Stimulated activated CD4-positive, alpha-beta T cell treated with anti-CD3 and anti-CD28 coated beads, TNF-alpha, amount 100 ng/mL, for 24 hours (primary cell): ENCODE measurements at places on chromosomes 1 and 21.

- DNase-seq = no peak
Observed at GRCh38 chr1:125065821-125066180, 3881.0 kb downstream of the SRGAP2C start.

- DNase-seq = no peak
Observed at GRCh38 chr1:75588779-75589475, 22.0 kb downstream of the SLC44A5 start.

DNA sequence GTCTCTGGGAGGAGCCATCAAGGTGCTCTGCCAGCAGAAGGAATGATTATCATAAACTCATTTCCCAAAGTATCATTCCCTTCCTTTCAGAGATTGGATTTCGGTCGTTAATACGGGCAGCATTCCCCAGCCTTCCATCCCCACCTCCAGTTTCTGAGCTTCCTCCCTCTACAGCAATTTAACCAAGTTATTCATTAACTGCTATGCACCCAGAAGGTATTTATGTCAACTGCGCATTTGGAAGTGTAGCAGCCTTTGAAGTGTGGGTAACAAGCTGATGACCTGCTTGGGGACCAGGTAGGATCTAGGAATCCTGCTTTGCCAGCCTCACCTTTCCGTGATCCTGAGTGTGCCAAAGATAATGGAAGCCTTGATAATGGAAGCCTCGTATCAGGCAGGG is 172.4 kb upstream of the IGSF21 start:
- DNase-seq = no peak

DNA sequence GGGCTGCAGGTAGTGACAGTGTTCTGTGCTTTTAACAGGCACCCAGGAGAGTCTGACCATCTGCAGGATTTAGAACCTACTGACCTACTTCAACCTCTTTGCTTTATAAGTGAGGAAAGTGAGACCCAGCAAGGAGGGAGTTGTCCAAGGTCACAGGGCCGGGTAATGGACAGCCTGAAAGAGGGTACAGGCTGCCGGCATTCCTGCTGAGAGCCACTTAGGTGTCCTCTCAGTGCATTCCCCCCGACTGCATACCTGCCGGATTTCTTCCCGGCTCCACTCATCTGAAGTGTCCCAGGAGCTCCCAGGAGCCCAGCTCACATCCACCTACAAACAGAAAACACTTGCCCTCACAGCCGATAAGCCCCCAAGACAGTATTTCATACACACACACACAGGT is 13.9 kb downstream of the PHLDA3 start:
- no peak for DNase-seq

GRCh38 chr1:236204039-236204438 is 61.7 kb downstream of the GPR137B start:
- no peak for DNase-seq

DNA sequence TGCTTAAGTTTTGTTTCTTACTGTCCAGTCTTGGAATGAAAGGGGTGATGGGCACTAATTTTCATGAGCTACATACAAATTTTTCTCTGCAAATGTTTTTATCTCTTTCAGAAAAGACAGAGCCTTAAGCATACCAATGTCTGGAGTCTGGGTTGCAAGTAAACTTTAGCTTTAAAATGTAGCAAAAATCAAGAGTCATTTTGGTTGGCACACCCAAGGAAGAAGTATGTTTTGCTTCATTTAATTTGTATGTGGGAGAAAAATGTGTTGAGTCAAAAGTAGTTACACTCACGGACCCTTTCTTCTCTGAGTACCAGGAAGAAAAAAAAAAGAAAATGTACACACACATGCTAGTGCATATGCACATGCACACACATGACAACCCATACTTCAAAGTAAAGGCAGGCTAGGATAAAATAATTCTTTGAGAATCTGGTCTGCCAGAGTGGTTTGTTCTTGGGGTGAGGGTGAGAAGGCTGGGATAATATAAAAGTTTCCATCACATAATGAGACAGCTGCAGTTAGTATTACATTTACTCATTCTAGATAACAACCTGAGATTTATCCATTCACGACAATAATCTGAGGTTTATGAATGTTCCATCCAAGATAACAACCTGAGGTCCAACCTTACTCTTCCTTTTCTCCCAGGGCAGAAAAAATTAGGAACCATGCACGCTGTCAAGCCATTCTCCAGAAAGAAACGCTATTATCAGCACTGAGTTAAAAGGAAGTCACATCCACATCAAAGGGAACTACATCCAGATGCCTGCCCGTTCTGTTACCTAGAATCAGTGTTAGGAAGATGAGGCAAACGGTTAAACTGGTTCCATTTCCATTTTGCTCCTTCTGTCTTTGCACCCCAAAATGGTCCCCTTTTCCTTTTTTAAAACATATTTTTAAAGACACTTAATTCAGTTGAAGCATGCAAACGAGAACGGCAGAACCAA is 9.3 kb downstream of the DPYD start:
- DNase-seq = no peak

DNA sequence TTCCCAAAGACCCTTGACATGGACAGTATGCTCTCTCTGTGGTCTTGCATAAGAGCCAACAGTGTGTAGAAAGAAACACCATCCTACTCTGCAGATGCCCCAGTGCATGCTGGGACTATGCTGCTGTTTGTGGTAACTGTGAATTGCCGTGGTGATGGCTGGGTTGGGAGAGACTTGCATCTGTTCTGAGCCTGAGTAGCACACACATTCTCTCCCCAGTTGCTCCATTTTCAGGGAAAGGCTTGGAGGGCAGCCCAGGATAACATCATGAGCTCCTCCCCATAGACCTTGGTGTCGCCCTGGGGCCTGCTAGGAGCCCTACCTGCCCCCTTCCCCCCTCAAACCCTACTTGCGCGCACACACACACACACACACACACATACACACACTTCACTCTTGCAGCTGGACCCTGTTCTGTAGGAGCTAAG is 120.9 kb upstream of the IPO9 start:
- no peak for DNase-seq

DNA sequence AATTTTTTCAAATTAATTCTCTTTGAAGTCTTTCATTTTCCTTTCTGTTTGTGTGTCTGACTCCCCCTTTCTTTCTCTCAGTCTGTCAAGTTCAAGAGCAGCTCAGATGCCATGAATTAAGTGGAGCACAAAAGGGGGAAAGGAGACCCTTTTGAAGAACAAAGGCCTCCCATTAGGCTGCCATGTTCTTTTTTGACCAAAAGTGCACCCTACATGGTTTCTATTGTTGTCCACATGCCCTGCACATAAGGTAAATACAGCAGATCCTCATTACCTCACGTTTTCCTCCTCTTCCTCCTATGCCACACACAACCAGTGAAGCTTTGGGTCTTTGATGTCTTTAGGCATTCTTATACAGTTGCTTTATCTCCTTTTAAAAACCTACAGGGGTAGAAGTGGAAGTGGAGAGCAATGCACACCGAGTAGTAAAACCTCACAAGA is 47.7 kb downstream of the POU2F1 start:
- no peak for DNase-seq

- DNase-seq = no peak
Observed at GRCh38 chr1:62467092-62467491, 30.2 kb downstream of the USP1 start.

- DNase-seq = no peak
Observed at GRCh38 chr1:98044071-98044697, 123.3 kb upstream of the DPYD start.
